A549 treated with AZD2906 at 1 μM for 4 hours (cell line): ENCODE measurements at places on chromosomes 1 and 21. TPM values are rescaled to one million over a fixed set of nuclear protein-coding genes. Genes with fewer than 3 reads are reported as not detected.

The EPHB2 gene
- 29.5 to 35.6 TPM (median 34.4 TPM) in 5 replicates for total RNA-seq

The MCOLN2 gene
- 1.9 to 2.1 TPM (median 2.0 TPM) in 5 replicates for total RNA-seq

The VTCN1 gene
- total RNA-seq: 0.05 to 0.23 TPM (median 0.08 TPM) in 5 replicates

The MAPKAPK2 gene
- total RNA-seq: 87.7 to 107 TPM (median 101 TPM) in 5 replicates

The AMY1C gene
- total RNA-seq: not detected in 5 replicates
